Effector memory CD8-positive, alpha-beta T cell (primary cell): ENCODE measurements at places on chromosomes 7 and 10.
A peak's percentile ranks its signal among the peaks of the same experiment; 100 is the strongest.

GRCh38 chr10:96846395-96846794 is 14.3 kb downstream of the LCOR start:
- no peak for DNase-seq

GRCh38 chr10:123554656-123555055 is 111.5 kb upstream of the GPR26 start:
- no peak for DNase-seq

GRCh38 chr7:4167385-4167910 is 514.6 kb upstream of the FOXK1 start:
- DNase-seq: no peak

- no peak for DNase-seq
Observed at GRCh38 chr10:31000867-31001266, 30.8 kb downstream of the ZNF438 start.

GRCh38 chr7:128937647-128938543 is at the start of gene IRF5:
Gene IRF5, plus strand, starts transcription at chr7:128937927. Its CDS starts 4,155 bp downstream, at chr7:128942082.
- no peak for DNase-seq

- no peak for DNase-seq
Observed at GRCh38 chr7:577741-578370, 58.2 kb upstream of the PDGFA start.

DNA sequence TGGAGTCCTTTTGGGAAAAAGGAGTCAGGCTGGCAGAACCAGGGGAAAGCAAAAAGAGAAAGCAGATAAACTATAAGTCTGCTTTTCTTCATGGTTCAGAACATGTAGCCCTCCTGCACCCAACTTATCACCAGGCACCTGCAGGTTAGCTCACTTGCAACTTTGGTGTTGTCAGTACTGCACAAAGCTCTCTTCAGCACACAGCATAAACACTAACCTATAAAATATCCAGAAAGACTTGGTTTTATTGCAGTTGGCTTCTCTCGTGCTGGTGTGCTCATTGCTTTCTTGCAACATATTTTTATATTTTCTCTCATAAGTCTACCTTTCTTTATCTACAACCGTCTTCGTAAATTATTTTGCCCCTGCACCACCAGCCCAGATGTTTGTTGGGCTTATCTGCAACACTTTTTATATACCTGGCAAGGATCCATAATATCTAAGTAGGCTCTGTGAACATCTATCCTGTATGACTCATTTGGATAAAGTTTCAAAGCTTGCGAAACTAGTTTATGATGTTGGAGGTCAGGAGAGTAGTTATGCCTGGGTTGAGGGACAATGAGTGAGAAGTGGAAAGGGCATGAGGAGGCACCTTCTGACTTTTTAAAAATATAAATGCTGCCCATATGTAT is 164.6 kb downstream of the ANKRD30A start:
- DNase-seq: no peak

DNA sequence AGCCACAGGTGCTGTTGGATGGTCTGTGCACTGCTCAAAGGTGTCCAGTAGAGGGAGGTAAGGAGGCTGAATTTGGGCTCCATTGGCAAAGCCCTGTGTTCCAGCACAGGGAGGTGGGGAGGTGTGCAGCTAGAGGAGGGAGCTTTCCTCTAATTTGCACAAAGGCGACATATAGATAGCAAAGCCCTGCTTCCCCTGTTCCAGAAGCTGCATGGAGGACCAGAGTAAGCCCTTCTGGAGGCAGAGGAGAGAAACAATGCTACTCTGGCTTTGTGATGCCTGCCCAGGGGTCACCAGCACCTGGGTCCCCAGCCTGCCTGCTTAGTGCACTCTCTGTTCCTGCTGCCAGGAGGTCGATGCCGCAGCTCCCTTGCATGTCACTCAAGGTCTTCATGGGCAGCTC is 3.4 kb upstream of the ARHGAP22 start:
- no peak for DNase-seq

DNA sequence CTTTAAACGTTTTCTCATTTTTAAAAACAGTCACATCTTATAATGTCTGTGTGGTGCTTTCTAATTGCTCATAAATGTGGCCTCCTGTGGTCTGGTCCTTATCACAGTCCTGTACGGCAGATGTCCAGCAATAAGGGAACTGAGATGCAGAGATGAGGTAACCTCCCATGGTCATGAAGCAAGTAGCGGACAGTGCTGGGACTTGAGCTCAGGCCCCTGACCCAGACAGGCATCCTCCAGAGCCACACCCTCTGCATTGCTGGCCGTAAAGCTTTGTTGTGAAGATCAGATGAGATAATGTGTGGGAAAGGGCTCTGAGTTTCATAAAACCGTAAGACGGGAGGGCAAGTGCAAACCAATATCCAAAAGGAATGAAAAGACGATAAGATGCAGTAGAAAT is 48.2 kb downstream of the DYNC2I1 start:
- no peak for DNase-seq

DNA sequence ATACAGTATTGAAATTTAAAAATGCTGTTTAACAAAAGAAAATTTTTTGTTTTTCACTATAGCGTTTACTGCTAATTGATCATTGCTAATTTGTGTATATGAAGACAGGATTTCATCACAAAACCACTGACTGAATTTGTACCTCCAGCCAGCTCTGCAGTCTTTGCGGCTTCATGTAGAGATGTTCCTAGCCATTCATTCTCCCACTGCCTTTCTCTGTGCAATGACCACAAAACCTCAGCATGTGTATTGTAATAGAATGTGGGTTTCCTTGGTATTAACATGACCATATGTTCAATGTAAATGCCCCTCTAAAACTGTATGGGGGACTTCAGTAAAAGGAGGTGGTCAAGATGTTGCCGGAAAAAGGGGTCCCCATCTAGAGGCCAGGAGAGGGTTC is 81.1 kb upstream of the STEAP1B start:
- no peak for DNase-seq

DNA sequence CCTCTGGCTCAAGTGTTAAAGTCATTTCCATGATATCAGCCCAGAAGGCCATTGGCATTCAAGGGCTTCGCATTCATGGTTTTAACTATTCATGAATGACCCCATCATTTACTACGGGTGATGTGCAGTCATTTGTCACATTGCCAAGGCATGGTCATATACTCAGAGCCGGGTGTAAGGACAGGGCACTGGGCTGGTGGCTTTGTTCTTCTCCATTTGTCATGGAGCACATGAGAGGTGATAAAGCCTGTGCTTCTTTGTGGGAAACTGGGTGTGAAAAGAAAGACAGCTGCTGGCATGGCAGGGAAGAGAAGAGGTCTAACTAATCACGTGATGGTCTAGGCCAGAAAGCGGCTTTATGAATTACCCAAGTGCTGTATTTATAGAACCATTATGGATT is 132.2 kb upstream of the PLXNA4 start:
- DNase-seq: no peak

GRCh38 chr7:147411096-147411495 is 1179.5 kb upstream of the C7orf33 start:
- DNase-seq: no peak

DNA sequence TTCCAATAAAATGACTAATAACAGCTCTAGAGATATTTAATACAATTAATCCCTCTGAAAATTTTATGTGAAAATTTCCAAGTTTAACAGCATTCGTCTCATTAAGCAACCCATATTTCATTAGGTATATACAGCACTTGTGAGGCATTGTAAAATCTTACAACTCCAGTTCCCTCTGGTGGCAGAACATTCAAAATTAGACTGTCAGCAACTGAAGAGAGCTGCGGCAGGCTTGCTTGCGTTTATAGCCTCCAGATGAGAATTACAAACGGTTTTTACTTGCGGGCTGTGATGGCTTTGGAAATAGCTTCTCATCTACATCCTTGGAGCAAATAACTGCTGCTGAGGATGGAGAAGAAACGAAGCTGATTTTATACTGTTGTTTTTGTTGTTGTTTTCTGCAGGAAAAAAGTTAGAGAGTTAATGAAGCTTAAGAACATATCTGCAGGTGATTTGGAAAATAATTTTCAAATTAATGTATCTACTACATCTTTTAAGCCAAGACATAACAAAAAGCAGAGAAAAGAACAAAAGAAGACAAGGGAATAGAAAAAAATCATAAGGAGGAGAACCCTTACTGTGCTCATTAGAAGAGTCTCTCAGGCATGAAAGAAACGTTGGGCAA is 171.3 kb downstream of the MAGI2 start:
- DNase-seq: no peak

DNA sequence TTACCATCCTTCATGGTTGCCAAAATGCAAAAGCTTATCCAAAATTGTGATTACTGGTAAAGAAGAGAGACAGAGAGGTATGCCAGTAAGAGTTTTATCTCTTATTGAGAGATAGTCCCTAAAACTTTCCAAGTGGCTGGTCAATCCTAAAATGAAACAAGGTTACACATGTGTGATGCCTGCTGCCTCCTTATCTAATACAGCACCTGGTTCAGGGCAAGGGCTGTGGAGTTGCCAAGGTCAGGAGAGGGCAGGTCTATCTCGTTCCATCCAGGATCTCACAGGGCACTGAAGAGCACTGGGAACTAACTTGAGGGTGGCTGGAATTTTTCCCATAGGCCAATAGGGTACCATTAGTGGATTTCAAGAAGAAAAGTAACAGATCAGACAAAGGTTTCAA is 18.3 kb downstream of the VOPP1 start:
- no peak for DNase-seq

DNA sequence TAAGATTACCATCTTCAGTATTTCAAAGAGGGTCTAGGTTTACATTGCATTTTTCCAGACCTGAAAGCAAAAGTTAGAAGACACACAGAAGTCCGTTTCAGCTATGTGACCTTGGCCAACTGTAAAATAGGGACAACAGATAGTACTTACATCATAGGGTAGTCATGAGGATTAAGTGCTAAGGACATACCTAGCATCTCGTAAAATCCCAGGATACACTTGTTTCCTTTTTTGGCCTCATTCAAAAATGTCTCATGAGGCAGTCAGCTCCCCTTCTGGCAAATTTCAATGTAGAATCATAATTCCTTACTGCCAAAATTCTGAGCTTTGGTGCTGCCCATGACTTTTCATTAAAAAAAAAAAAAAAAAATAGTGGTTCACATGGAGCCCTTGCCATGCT is 6.4 kb upstream of the DUSP5 start:
- DNase-seq: no peak

DNA sequence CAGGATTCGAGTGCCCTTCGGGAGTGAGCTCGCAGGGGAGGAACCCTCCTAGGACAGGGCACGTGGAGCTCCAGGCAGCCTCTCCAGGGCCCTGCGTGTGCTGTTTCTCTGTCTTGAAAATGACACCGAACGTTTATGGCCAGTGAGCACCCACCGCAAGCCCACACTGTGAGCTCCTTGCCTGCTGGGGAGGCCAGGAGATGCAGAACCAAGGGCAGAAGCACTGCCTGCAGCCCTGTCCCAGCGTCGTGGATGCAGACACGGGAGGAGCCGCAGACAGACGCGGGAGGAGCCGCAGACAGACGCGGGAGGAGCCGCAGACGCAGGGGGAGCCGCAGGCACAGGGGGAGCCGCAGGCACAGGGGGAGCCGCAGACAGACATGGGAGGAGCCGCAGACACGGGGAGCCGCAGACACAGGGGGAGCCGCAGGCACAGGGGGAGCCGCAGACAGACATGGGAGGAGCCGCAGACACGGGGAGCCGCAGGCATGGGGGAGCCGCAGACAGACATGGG is 314.4 kb downstream of the PTPRN2 start:
- DNase-seq: no peak

DNA sequence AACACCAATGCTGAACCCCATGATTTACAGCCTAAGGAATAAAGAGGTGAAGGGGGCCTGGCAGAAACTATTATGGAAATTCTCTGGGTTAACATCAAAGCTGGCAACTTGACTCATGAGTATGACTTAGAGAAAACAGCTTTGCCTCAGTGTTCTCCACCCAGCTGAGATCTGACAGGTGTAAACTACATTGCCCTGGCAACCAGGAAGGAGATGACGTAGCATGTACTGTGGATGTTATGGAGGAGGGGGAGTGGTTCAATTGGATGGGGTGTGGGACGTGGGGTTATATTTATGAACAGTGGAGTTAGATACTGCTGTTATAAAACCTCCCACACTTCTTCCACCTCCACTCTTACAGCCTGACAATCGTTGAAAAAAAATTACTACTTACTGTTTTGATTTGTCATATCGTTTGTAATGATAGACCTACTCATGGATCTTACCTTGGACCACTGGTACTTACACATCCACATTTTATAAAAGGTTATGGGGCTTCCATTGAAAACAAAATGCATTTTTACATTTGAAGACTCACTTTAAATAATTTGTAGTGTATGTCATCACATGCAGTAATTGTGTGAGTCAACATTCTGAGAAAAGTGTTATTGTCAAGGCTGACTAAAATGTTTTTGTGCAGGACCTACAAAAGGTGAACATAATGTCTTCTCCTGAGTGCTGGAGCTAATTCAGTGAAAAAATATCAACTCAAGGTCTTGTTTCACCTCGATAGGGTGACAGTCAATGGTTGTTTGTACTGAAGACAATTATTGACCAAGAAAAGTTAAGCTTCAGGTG is 6.4 kb downstream of the OR2F1 start:
- no peak for DNase-seq

- no peak for DNase-seq
Observed at GRCh38 chr7:30995536-30995935, 31.8 kb downstream of the GHRHR start.

- peak; percentile 89 for DNase-seq
Observed at GRCh38 chr10:73940634-73941221, 29.8 kb downstream of the PLAU start.

GRCh38 chr10:117537436-117537903 is 5.1 kb upstream of the EMX2 start:
- no peak for DNase-seq

- DNase-seq: no peak
Observed at GRCh38 chr10:13707156-13707881, 120.6 kb downstream of the PRPF18 start.

DNA sequence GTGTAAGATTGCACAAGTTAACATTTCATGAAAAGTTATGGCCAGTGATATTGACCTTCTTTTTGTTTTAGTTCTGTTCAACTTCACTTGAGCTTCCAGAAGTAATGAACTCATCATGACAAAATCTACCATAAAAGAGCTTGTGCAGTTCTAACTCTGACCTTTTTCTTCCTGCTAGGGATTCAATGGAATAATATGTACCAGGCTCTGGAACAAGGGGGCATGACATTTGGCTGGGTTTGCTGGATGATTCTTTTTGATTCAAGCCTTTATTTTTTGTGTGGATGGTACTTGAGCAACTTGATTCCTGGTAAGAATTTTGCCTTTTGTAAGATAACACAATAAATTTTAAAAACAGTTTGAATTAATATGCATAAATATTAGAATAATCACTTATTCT is 205.0 kb downstream of the ABCA13 start:
- DNase-seq: no peak

GRCh38 chr10:78616125-78616695 is 452.6 kb upstream of the ZMIZ1 start:
- DNase-seq: no peak

GRCh38 chr7:116172353-116172752 is 38.0 kb upstream of the TES start:
- DNase-seq: no peak

DNA sequence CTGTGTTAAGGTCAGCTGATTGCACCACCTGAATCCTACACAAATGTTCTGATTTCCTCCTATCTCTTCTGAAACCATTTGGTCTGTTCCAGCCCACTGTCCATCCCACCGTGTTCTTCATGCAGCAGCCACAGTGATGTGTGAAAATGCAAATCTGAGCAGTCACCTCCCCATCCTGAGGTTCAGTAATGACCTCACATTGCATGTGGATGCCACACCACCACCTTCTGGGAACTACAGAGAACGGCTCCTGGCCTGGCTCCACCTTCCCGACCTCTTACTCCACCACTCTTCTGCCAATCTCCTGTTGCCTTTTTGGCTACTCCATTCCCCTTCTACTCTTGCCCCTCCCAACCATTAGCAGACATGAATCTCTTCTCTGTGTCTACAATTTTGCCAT is 244.4 kb downstream of the TNS3 start:
- DNase-seq: no peak

GRCh38 chr10:12701696-12702095 is 299.8 kb downstream of the CCDC3 start:
- no peak for DNase-seq
